CD4-positive, alpha-beta T cell treated with Interleukin-1 beta for 1 hour (primary cell): ENCODE measurements at places on chromosomes 1 and 21.

DNA sequence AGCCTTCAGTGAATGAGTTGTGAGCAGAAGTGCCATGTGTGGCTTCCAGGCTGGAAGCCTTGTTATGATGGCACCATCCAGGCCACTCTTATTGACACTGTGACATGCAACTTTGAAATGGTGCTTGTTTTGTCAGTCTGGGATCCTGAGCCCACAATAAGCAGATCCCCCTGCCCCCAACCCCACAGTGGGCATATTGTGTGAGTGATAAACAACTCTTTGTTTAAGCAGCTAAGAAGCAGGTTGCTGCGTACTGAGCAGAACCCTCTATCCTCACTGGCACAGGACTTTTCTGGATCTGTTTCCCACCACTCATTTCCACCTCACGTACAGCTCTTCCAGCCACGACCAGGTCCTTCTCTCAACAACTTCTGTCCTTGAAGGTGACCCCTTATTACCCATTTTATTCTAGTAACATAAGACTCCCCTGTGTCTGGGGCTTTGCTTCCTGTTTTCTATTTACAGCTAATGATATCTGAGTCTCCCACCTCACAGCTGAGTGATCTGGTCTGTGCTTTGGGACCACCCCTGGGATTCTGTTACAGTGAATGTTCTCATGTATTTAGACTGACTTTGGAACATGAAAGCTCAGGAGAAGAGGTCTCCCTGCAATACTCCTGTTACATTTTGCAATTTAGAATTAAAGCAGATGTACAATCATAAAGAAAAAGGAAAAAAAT, 375.5 kb downstream of the PCP4 start:
- DNase-seq = no peak

DNA sequence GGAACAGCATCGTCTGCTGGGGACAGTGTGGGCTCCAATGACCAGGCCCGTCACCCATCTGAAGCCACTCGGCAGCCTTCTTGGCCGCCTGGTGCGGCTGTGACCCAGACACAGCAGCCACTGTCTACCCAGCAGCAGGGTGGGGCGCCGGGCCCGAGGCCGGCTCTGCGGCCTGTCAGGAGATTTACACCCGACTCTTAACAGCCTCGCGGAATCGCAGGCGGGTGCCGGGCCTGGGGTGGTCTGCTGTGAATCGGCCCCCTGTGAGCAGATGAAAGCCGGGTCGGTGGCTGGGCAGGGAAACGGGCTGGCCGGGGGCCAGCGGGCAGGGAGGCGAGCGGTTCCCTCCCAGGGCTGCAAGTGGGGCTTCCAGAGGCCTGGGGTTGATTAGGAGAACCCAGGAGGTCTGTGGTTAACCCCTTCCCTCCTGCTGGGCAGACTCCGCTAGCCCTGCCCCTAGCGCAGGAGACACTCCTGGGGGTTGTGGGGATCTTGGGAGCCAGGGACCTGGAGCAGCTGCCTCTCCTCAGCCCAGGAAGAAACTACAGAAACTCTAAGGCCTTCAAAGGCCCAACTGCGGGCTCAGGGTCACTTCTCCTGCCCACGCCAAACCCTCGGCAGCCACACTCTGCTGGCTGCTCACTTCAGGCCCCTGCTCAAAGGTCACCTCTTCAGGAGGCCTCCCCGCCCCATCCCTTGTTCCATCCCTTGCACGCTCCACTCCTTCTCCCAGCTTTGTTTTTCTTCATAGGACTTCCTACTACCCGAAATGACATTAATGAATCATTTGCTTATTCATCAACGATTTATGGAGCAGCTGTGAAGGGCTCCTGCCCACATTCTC, 15.6 kb downstream of the RUNX3 start:
- DNase-seq = no peak

DNA sequence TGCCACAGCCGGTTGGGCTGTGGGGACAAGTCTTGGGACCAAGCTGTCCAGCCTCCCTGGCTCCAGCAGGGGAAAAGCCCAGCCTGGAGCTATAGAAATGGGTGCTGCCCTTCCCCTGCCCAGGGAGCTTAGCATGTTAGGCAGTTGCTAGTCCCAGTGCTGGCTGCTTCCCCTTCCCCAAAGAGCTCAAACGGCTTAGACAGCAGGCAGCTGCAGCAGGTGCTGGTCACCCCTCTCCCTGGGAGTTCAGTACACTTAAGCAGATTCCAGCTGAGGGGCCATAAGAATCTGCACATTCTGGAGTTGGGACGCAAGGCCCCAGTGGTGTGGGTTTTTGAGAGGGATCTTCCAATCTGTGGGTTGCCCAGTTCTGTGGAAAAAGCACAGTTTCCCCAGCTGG, 11.1 kb upstream of the REG4 start:
- DNase-seq = no peak

DNA sequence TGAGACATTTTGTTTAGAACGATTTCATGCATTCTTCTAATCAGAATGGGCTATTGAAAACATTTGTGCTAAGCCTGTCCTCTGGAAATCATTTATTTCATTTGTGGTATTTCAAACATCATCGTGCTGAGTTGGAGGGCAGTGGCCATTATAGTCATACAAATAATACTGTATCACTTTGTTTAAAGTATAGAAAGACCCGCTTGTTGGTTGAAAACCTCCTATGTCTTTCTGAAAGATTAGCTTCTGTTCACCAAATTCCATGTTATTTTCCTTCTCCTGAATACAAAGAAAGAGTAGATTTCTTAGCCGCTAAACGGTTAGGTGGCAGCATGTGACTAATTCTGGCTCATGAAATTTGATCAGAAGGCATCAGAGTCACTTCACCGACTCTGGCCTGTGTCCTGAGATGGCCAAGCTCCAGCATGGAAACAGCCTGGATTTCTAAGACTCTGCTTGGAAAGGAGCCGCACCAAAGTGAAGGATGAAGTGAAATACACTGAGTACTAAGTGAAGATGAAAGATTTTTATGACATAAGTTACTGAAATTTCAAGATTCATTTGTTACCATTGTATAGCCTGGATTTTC, 355.1 kb downstream of the USP25 start:
- no peak for DNase-seq

GRCh38 chr1:226220473-226221189, 2.8 kb upstream of the MIXL1 start:
- DNase-seq = no peak

DNA sequence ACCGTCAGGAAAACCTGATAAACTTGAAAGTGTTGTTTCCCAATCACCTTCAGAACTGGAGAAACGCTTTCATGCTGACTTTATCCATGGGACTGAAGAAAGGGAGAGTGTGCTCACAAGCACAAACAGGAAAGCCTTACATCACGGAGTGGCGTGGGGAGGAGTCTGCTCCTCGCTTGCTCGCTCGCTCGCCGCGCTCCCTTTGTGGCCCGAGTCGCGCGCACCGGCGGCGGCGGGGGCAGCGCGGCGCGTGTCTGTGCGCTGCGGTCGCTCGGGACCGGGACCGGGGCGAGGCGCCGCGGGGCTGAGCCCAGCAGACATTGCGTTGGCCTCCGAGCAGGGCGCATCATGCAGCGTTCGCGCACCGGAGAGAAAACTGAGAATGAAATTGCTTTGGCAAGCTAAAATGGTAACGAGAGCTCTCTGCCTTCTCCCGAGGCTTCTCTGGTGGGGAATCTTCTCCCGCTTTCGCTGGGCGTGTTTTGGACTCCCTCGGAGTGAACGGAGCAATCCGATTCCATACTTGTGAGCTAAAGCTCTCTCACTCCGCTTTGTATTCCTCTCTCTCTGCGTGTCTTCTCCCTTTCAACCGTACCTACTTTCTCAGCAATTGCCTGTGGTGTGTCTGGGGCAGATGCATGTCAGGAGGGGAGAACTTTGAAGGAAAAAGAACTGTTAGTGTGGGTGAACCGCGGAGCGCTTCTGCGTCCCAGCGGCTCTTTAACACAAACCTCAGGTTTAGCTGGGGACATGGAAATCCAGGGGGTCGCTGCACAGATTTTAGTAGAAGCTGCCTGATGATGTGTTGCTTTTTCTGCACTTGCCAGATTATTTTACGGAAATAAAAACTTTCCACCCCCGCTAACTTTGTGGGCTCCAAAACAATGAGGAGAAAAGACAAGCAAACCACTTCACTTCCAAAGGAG, at the start of gene RGL1:
Gene RGL1, plus strand, starts transcription at position 205 of the 926 bp plus-strand sequence. Its CDS starts 178 bp downstream, at position 383.
- DNase-seq = peak; percentile 4

DNA sequence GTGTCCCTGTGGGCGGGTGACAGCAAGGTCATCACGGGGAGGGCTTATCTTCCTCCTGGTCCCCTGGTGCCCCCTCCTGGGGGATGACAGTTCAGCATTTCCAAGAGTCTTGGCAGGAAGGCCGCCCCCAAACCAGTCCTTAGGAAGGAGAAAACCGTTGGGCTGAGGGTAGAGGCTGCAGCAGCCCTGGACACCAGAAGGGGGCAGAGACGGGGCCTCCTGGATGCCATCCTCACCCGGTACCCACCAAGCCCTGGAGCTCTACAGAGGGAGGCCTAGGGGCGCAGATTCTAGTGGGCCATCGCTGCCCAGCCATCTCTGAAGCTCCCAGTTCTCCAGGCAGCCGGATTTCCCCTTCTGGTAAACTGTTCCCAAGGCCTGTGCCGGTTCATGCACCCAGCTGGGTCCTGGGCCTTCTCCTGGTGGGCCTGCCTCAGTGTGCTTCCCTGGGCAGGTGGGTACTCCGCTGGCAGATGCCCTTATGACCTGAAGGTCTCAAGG, 14.8 kb upstream of the ZNF669 start:
- peak; percentile 39 for DNase-seq

- no peak for DNase-seq
Observed at GRCh38 chr1:101188331-101188730, 48.5 kb upstream of the S1PR1 start.

- DNase-seq = no peak
Observed at GRCh38 chr1:202701200-202701599, 9.1 kb downstream of the SYT2 start.

DNA sequence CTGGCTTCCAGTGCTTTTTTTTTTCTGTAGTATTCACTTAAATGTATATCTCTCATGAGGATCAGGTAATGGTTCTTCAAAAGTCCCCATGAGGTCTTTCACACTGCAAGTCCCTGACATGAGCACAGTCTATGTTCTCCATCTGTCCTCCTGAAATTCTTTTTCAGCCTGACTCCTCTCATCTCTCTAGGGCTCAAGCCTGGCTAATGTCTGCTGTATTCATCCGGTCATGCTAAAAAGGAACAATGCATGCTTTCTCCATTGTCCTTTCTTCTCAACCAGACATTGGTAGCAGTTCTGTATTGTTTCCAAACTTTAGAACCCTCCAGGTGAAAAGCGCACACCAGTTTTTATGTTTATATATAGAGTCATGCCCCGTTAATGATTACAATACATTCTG, 368.3 kb upstream of the OLFM3 start:
- no peak for DNase-seq

DNA sequence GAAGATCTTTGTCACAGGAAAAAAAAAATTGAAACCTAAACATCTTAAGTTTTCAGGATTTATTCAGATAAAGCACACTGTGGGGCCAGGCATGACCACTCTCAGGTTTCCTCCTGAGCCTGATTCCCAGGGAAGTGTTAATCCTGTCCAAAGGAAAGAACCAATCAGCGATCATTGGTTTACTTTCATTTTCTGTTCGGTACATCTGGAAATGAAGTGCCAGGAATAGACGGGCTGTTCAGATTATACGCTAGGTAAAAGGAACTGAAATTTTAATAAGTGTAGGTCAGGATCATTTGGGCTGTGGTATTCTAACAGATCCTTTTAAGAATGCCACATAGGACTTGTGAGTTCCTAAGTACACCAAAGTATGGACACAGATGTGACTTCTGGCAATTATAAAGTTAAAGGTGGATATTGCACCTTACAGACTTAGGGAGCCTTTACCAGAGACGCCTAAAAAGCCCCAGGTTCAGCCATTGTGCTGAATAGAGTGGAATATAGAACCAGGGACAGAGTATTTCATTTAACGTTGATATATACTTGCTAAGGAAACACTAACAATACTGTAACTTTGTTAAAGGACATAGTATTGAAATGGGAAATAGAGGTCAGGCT, 9.3 kb upstream of the CACYBP start:
- peak; percentile 59 for DNase-seq

GRCh38 chr1:2101531-2101930, 51.3 kb downstream of the PRKCZ start:
- no peak for DNase-seq

DNA sequence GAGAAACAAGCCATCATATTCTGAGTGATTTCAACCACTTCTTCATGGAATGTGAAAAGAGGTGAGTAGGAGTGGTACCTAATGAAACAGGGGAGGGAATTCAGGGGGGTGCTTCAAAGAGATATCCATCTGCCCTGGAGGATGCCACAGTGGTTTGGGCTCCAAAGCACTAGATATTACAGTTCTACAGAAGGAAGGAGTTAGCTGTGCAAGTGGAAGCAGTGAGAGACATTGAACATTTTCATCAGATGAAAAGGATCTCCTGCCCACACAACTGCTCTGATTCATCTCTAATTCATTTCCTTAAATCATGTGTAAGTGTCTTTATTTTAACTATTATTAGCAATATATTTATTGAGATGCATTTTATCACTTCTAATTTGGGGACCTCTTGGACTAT, 2.8 kb upstream of the RGS5 start:
- DNase-seq = no peak

DNA sequence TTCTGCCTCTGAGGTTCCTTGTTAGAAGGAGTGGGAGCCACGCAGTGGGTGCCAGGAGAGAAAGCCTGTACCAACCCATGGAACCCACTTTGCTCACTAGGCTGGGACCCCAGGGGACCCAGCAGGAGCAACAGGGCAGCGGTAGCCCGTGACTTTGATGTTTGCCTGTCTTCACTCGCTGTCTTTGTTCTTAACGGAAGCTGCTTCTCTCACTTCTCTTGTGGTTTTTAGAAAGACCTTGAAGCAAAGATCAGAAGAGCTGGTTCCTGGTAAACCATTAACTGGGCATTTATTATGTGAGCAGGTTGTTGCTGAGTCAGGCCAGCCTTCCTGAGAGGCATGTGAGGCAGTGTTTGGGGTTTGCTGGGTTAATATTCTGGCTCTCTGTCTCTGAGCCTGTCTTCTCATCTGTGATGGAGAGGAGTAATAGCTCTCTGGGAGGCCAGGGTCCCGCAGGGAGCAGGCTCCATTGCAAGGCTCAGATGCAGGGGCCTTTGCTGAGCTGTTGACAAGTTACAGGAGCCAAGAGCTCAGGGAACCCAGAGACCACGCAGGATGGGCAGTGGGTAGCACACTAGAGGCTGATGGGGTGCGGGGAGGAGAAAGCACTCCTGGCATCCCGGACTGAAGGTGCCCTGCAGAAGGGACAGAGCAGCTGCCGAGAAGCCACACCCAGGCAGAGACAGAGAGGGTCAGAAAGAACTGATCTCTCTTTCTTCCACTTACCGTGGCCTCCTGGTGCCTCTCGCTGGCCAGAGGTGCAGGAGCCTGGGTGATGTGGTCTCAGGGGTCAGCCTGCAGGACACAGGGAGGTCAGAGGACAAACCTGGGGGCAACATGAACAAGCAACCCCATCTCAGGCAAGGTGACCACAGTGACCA, 367.5 kb upstream of the C1orf174 start:
- no peak for DNase-seq

DNA sequence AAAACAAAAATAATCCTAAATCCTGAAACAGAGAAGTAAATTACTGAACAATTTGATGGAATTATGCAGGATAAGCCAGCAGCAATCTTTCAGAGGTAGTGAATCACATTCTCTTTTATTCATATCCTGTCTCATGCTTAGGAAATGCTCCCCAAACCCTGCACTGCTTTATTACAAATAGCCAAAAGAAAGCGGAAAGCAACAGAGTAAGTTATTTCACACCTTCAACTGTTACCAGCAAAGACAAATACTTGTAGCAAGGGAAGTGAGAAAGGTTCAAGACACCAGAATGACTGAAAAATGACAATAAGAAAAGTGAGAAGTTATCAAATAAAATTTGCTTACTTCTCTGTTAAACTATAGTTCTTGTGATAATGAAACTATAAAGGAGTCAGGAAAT, 6.2 kb downstream of the ZRANB2 start:
- DNase-seq = no peak
